ENCODE measurements at places on chromosomes 5 and 9.
A peak's percentile ranks its signal among the peaks of the same experiment; 100 is the strongest.

DNA sequence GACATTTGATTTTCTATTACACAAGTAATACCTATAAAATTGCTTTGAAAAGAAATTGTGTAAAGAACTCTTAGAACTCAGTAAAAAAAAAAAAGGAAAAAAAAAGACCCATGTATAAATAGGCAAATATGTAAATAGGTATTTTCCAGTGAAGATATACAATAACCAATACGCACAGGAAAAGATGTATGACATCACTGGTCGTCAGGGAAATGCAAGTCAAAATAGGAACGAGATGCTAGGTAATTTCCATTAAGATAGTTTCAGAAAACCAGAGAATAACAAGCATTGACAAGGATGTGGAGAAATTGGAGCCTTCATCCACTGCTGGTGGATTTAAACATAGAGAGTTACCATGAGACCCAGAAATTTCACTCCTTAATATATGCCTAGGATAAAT is 708.8 kb downstream of the MTRR start:
- no peak for DNase-seq

DNA sequence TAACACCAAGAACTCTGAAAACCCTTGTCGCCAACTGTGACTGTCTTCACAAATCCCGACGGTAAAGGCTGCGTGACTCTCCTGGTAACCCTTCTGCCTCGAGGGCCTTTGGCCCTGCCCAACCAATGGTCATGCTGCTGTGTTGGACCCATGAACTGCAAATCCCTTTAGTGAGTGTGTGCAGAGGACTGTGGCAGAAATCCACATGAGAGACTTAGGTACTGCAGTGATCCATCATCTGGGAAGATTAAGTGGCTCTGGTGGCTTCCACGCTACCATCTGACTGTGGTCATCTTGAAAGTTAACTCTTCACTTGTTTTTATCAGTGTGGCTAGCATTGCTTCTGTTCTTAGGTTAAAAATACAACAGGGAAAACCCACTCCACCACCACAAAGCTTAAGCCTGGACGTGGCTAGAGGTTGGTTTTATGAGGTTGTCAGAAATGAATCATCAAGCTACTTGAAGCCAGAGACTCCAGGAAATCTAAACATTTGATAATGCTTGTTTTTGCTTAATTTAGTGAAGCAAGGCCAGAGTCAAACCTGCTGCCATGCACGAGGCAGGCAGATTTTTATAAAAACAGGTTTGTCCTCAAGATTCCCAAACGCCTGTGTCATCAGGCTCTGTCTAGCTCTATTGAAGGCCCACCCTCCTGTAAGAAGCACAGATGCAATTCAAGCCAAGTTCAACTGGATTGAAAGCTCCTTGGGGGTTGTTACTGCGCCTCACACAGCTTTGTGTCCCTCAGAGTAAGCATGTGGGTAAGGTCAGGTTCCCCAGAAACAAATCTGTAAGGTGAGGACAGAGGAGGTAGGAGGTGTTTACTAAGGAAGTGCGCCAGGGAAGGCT is 52.7 kb upstream of the ERCC6L2 start:
- DNase-seq, result peak; percentile 37

DNA sequence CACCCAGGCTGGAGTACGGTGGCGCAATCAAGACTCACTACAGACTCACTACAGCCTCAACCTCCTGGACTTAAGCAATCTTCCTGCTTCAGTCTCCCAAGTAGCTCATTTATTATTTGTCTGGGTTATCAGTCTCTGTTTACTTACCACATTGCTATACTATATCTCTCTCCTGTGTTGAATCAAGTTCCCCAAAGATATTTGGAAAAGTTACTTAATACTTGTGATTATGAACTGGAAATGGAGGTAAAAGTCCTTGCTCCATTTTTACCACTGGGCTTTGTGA is 55.6 kb downstream of the ANGPTL2 start:
- no peak for DNase-seq

GRCh38 chr5:116557669-116558271 is 16.9 kb downstream of the SEMA6A start:
- DNase-seq, result no peak

DNA sequence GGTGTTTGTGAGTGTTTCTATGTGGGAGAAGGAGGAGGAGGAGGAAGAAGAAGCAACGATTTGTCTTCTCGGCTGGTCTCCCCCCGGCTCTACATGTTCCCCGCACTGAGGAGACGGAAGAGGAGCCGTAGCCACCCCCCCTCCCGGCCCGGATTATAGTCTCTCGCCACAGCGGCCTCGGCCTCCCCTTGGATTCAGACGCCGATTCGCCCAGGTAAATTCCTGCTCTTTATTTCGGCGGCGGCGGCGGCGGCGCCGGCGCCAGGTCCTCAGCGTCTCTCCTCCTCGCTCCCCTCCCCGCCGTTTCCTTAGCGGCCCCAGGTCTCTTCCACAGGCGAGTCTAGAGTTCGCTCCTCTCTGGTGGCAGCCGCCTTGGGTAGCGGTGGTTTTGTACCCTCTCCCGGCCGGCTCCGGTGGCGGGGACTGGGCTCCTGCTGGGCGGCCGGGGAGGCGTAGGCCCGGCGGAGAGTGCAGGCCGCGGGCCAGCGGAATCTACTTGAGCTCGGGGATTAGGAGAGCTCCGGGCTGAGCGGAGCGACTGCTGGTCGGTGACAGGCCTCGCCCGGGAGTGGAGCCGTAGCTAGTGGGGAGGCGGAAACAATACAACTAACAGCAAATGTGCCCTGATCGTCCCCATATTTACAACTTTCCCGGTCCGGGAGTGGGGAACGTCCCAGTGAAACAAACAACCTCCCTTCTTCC is 547 bp downstream of the NIPBL start:
- DNase-seq, result peak; percentile 71

- DNase-seq, result no peak
Measured at GRCh38 chr5:98349251-98349989, 424.0 kb upstream of the RGMB start.

DNA sequence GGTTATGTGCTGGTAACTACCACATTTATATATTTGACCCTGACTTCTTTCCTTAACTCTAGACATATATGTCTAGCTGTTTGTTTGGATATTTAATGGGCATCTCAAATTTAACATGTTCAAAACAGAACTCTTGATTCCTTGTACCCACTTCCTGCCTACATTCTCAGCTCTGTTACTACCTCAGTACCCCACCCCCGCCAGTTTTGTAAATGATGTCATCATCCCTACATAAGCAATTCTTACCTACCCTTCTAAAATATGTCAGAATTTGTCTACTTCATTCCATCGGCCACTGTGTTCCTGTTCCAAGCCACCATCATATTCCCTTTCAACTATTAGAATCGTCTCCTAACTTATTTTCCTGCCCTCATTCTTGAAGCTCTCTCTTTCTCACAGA is 4.8 kb downstream of the RAD50 start:
- no peak for DNase-seq

GRCh38 chr5:106451998-106452397 is 1218.7 kb downstream of the EFNA5 start:
- DNase-seq, result no peak

- no peak for DNase-seq
Measured at GRCh38 chr5:123305751-123306150, 117.5 kb downstream of the CEP120 start.

- DNase-seq, result no peak
Measured at GRCh38 chr5:96761618-96762017, 46.1 kb downstream of the ERAP1 start.

DNA sequence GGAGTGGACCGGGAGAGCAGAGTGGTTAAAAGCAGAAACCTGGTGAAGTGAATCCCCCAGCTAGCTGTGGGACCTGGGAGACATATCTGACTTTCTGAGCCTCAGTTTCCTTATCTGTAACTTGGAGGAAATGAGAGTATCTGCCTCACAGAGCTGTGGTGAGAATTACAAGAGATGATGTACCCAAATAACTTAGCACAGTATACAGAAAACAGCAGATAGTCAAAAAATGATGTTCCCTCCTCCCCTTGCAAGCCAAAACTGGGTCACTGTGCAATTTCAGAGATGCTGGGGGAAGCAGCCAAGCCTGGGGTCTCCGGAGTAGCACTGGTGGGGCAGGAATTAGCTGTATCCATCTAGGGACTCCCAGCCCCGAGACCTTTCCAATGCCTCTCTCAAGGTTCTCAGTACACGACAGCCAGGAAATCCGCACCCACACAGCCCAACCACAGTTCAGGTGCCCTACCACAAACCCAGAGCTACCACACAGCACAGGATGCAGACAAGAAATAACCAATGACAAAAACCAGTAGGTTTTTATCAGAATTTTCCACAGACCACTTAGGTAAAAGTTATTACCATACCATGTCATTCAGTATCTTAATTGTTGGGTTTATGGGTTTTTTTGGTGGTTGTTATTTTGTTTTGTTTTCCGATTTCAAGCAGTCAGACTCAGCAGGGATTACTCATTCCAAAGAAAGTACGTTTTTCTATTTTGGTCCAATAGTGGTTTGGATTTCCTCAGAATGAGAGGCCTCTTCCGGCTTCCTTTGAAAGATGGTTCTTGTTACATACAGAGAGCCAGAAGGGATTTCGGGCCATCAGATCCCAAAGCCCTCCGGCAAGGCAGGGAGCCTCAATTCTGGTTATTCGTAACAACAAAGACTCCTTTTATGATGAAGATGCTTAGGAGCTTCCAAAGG is 4.9 kb upstream of the HRH2 start:
- DNase-seq, result peak; percentile 85

GRCh38 chr5:142974409-142974808 is 204.2 kb downstream of the ARHGAP26 start:
- DNase-seq, result no peak

DNA sequence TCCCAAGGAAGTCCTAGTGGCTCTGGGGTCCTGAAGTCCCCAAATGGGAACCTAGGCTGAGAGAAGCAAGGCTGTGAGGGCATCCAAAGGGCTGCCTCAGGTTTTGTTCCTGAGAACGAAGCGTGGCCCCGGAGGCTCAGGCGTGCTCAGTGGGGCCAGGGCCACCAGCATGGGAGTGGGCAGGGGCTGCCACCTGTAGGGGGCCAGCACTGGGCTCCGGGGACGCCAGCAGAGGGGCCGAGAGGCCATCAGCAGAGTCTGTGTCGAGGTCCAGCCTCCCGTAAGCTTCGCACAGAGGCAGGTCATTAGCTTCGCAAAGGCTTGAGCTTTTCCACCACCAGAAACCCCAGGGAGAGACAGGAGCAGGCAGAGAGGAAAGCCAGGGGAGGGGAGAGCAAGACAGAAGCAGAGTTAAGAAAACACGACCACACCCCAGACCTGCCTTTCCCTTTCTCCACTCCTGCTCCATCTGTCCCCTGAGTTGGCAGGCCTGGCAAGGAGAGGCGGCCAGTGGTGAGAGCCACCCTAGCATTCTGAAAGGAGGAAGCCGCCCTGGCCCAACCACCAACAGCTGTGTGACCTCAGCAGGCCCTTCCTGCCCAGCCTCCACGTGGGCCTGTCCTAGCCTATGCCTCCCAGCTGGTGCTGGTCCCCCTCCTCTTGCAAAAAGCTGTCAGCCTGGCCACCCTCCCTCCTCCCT is 5.5 kb upstream of the SURF6 start:
- no peak for DNase-seq

DNA sequence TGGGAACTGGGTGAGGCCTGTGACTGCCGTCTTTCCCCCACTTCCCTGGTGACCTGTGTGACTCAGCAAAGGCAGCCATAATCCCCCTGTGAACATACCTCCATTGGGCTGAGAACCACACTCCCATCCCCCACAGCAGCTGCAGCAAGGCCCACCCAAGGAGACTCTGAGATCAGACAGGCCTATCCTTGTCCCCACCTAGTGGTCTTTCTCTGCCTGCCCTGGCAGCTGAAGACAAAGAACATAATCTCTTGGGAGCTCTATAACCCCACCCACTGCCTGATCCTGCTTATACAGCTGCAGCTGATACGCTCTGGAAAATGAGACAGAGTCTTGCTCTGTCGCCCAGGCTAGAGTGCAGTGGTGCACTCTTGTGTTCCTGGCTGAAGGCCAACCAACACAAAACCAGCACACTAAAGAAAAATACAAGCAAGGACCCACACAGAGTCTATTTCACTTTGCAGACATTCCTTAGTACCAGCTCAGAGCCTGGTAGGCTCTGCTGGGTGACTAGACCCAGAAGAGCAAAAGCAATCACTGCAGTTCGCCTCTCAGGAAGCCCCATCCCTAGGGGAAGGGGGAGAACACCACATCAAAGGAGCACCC is 106.7 kb downstream of the MCTP1 start:
- no peak for DNase-seq

GRCh38 chr5:2685651-2686272 is 65.7 kb downstream of the IRX2 start:
- DNase-seq, result no peak

DNA sequence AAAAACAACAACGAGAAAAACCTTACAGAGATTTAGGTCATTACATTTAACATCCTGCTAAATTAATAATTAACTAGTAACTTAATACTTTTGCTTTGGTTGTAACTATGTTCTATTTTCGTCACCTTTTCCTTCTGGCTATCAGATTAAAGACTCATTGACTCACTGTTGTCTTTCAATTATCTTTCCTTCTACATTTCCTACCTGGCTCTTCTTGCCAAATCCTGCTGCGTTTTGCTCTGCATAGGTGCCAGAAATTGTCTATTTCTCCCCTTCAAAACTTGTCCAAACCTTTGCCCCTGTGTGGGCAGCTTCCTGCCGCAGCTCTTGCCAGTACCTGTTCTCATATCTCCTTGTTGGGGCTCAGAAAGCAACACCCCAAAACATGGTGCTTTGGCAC is 235.5 kb upstream of the ZNF608 start:
- no peak for DNase-seq

- no peak for DNase-seq
Measured at GRCh38 chr9:79670269-79670961, 98.7 kb downstream of the TLE4 start.

GRCh38 chr9:115756736-115757135 is 396.9 kb upstream of the PAPPA start:
- no peak for DNase-seq

- DNase-seq, result no peak
Measured at GRCh38 chr5:126686451-126687126, 85.8 kb downstream of the PHAX start.

GRCh38 chr5:124847907-124848306 is 101.5 kb upstream of the ZNF608 start:
- DNase-seq, result no peak

- DNase-seq, result no peak
Measured at GRCh38 chr5:116764941-116765340, 190.3 kb upstream of the SEMA6A start.

DNA sequence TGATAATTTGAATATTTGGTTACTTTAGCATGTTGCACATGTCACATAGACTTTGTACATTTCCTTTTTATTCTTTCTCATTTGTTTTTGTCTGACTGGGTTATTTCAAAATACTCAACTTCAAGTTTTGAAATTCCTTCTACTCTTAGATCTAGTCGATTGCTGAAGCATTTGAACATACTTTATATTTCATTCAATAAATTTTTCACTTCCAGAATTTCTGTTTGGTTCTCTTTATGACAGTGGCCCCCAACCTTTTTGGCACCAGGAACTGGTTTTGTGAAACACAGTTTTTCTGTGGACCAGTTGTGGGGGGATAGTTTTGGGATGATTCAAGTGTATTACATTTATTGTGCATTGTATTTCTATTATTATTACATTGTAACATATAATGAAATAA is 119.8 kb downstream of the COX7C start:
- DNase-seq, result no peak

- DNase-seq, result no peak
Measured at GRCh38 chr9:33924978-33925797, 108.2 kb downstream of the UBE2R2 start.
